ENCODE measurements at places on chromosomes 12 and 14.

GRCh38 chr12:104274811-104275210, 28.7 kb upstream of the EID3 start:
- no peak for DNase-seq

- no peak for DNase-seq
Observed at GRCh38 chr12:48145981-48146380, 11.3 kb downstream of the ASB8 start.

DNA sequence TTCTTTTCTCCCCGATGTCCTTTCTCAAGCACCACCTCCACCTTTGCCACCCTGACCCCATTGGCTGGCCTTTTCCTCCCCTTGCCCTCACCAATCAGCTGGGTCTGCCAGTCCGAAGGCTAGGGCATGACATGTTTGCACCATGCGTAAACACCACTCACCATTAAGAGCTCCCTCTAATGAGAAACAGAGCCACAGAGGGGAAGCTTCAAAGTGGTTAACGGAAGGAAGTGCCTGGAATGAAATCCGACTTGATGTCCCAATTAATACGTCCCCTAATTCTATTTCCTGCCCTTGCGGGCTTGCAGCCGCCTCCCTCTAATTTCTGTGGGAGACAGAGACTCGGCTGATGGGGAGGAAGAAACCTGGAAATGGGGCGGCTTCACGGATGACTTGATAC, 318.5 kb upstream of the TBX3 start:
- DNase-seq, result no peak

DNA sequence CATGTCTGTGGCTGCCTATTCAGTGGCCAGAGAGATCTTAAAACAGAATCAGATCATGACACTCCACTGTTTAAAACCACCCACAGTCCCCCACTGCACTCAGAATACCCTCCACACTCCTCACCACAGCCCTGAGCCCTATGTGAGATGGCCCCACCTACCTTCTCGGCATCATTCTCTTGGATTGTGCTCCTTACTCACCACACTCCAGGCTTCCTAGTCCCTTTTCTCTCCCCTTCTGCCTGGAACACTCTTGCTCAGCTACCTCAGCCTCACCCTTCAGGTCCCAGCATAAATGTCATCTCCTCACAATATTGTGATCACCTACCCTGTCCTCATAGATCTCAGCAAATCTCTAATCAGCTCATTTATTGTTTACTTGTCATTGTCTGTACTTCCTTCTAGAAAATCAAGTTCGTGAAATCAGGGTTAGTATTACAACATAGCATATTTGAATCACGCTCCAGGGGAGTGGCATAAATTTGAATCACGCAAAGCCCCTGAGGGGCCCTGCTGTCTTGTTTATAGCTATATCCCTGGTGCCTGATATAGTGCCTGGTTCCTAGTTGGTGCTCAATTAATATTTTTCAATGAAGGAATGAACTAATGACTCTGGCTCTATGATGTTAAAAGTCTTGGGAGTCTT, 42.8 kb downstream of the SLC35F4 start:
- no peak for DNase-seq

GRCh38 chr12:100964028-100964427, 169.5 kb downstream of the ANO4 start:
- DNase-seq, result no peak

GRCh38 chr14:91998667-91999570, 40.9 kb downstream of the TRIP11 start:
- DNase-seq, result no peak

- no peak for DNase-seq
Observed at GRCh38 chr14:67999290-67999689, 179.7 kb downstream of the RAD51B start.

GRCh38 chr12:53244337-53244736, 12.3 kb upstream of the RARG start:
- no peak for DNase-seq

DNA sequence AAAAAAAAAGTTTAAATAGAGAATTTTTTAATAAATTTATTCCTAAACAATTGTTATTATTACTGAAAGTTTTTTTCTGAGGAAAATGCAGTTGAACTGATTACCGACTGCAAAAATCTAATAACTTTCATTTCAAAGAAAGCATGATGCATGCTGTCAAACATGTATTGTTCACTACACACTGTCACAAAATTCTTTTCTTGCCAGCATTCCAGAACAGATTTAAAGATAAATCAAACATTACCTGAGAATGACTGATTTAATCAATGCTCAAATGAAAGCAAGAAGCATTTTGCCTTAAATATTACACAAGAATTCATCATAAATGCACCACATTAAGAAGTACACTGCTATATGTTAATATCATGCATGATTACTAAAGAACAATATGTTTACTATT, 588.3 kb downstream of the SLC16A7 start:
- DNase-seq, result no peak

- peak; percentile 62 for DNase-seq
Observed at GRCh38 chr12:13233830-13234641, 37.5 kb downstream of the EMP1 start.

- no peak for DNase-seq
Observed at GRCh38 chr14:99408286-99408970, 72.2 kb downstream of the SETD3 start.

- DNase-seq, result no peak
Observed at GRCh38 chr14:30275604-30276003, 283.4 kb upstream of the G2E3 start.

DNA sequence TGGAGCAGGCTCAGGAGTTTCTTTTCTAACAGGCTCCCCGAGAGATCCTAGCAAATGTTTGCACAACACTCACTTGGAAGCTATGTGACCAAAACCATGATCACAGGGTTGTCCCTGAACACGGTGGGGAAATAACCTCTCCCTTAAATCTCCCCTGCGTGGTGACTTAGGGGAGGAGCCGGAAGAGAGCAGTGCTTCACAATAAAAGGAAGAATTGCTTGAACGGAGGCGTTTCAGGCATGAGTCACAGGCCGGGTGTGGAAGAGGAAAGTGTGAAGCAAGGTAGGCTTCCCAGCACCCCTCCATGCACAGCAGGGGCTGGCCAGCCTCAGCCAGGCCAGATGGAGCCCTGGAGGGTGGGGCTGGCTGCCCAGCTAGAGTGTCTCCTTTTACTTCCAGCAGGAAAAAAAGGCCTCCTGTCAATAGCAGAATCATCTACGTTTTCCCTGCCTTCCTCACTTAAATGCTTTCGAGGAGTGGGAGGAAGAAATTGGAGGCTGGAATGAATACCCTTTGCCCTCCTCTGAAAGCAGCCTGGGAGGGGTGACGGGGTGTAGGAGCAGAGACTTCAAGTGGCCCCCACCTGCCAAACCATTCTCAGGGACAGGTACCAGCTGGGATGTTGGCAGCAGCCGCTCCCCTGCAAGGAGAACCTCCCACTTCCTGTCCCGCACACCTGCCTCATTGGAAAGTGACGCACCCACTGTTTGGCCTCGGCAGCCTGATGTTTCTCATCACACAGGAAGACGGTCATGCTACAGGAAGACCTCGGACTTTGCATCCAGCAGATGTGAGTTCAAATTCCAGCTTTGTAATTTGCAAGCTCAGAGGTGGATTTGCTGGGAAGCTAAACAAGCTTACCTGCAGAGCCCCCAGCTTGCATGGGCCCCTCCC, 30.1 kb upstream of the PPP2R5C start:
- DNase-seq, result peak; percentile 84

- DNase-seq, result no peak
Observed at GRCh38 chr14:58801086-58801485, 163.3 kb downstream of the DACT1 start.

- DNase-seq, result no peak
Observed at GRCh38 chr12:51818566-51819300, 29.8 kb downstream of the FIGNL2 start.

DNA sequence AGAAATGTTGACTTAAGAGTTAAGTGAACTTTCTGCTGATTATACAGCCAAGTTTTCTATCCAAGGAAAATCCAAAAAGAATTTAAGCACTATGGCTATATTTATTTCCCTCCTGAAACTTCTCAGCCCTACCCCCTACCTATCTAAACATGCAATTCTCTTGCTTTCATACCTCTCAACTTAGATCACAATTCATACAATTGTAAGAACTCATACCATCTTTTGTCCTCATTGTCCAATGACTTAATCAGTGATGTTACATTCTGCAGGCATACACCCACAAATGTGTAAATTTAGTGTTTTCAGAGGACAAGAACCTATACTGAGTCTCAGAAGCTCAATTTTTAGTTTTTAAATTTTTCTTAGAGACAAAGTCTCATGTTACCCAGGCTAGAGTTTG, 62.1 kb downstream of the ZFC3H1 start:
- no peak for DNase-seq

DNA sequence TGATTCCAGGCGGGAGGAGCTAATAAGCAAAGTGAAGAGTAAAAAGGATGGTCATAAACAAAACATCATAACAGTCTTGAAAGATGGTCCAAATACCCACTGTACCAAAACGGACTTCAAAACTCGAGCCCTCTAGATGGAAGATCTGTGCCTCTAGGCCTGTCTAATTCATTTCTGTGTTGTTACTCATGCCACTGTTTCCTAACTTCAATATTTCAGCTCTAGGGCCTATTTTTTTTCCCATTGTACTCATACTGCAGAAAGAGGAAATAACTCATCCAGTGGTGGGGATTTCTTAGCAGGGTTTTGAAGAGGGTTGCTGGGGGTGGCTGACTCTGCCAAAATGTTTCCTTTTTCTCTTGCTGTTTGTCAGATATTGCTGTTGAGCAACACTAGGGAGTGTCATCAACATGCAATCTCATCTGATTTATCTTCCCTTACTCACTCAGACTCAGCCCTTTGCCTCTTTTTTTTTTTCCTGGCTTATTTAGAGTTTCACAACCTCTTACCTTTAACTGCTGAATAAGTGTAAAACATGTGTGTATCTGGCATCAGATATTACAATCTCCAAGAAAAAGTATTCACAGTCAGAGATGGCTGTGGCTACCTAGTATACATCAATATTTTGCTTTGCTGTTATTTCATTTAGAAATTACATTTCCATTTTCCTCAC, 189.6 kb downstream of the DUSP6 start:
- no peak for DNase-seq

DNA sequence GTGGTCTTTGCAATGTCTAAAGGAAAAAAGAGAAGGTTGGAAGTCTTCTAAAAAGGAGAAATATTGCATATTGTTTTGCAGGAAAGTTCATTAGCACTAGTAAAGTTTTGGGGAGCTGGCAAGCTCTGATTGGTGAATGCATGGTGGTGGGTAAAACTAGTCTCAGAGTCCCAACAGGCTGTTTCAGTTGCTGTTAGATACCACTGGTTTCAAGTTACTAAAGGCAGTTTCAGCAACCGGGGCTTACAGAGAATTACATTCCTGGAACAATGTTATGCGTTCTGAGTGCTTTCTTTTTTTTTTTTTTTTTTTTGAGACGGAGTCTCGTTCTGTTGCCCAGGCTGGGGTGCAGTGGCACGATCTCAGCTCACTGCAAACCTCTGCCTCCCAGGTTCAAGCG, 208.2 kb downstream of the EPS8 start:
- no peak for DNase-seq

DNA sequence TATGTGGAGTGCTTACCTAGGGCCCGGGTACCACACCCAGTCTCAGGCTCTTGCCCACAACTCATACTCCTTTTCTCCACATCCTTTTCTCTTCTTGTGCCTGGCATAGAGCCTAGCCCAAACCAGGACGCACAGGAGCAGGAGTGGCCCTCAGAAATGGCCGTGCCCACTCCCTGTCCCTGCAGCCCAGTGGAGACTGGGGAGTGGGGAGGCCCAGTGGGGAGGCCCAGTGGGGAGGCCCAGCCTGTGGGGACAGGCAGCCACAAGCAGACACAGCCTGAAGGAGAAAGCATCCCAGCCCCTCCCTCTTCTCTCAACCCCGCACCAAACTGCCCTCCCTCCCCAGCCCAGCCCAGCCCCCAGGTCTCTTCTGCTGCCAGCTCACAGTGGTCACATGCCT, 196.8 kb downstream of the KIF26A start:
- no peak for DNase-seq

- no peak for DNase-seq
Observed at GRCh38 chr14:41144370-41144769, 462.3 kb upstream of the LRFN5 start.

DNA sequence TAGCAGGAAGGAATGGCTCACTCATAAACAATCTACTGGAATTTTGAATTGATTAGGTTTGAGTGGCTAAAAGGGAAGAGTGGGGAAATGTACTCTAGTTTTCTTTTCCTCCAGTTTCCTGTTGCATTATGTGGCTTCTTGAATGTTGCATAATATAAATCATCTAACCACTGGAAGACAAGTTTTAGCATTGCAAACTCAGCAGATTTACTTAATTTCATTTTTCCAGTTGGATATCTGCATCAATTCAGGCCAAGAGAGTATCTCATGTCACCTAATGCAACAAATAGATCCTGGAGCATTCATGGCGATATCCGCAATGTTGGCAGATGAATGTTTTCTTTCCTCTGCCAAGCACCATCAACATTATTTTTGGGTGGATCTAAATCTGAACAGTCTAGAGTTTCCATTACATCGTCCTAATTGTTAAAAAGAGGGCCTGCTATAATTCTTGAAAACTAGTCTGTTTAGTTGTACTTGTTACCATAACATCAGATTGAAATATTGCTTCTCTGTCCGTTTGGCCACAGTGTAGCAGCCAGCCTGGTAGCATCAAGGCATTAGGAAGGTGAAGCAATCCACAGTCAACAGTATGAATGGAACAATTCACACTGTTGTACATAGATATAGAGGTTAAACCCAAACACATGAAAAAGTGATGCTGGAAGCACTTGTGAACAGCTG, 544.2 kb downstream of the ETNK1 start:
- DNase-seq, result no peak

GRCh38 chr14:22923746-22924145, 4.8 kb upstream of the RBM23 start:
- DNase-seq, result no peak

DNA sequence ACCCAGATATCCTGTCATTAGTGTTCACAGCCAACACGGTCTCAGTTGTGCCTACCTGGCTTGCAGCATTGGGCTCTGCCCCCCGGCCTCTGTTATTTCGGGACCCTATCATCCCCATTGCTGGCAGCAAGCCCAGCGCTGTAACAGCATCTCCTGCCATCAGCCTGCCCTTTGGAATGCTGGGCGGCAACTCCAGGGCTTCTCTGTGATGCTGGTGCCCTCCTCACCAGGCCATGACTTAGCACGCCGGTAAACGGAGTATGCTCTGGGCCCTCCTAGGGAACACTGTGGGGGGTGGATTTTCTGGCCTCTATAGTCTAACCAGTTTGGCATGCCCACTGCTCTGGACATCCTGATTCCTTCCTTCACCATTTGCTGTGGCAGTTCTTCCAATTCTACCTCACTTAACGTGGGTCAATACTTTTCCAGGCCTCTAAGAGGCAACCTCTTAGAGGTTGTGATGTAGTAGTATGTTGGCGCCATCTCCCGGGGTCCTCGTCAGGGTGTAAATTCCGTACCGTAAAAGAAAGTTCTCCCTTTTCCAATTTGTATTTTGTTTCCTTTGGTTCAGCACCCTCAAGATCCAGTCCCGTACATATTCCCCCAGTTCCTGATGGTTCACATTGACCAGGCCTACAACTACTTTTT, 80.0 kb downstream of the SINHCAF start:
- peak; percentile 71 for DNase-seq

All from H9 (cell line).